ENCODE measurements at places on chromosomes 3 and 15.

- no peak for DNase-seq
Observed at GRCh38 chr3:169846458-169847193, 23.1 kb downstream of the LRRC31 start.

DNA sequence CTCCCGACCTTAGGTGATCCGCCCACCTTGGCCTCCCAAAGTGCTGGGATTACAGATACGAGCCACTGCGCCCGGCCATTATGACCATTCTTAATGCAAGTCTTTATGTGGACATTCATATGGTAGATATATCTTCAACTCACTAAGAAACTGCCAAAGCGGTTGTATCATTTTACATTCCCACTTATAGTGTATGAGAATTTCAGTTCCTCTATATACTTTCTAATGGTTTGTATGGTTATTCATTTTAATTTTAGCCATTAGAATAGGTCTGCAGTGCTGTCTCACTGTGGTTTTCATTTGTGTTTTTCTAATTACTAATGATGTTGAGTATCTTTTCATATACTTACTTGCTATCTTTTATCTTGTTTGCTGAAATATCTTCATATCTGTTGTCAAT is 32.5 kb downstream of the TCF12 start:
- DNase-seq: no peak

GRCh38 chr3:187064210-187065115 is 74.8 kb downstream of the RPL39L start:
- DNase-seq: no peak

DNA sequence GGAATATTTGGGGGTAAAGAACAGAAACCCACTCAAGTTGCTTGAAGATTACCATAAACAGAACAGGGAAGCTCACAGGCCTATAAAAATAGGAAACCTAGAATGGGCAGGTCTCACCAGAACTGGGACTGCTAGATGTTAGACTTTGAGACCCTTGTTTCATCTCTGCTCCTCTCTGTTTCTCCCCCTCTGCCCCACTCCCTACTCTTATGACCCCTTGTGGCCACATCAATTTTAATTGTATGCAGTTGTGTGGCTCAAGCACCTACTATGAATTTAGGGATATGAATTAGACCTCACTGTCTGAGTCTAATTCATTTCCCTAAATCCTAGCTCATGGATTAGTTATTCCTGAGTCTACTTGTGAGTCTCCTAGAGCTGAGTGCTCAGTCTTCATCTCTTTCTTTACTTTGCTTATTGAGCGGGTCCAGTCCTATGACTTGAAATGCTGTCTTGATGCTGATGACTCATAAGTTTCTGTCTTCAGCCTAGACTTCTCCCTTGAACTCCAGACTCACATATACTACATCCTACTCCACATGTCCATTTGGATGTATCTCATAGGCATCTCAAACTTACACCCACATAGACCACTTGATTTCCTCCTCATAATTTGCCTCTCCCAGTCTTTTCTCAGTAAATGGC is 78.7 kb downstream of the ITPR1 start:
- DNase-seq: no peak

GRCh38 chr3:192826214-192827006 is 91.2 kb downstream of the MB21D2 start:
- DNase-seq: no peak

DNA sequence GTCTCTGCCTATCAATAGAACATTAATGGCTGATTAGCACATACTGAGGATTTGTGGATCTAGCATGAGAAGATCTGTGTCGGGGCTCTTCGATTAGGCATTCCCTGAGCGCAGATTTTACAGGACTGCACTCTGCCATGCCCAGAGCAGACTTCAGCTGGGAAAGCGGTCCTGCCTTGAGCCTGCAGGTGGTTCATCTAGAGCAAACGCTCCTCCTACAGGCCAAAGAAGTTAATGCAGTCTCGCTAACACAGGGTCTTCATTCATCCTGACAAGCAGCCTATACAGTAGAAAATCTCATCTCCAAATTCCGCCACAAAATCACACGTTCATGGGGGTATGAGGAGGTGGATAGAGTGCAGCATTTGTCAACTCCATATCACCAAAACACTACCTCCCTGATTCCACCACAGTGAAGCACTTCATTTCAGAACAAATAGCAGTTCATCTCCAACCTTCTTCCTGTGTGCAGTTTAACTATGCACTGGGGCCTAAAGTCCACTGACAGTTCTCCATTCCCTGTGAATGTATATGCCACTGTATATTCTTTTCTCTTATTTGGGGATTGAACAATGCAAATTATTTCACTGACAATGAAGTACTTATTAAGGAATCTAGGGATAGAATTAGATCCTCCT is 405.8 kb downstream of the IGSF11 start:
- DNase-seq: no peak

DNA sequence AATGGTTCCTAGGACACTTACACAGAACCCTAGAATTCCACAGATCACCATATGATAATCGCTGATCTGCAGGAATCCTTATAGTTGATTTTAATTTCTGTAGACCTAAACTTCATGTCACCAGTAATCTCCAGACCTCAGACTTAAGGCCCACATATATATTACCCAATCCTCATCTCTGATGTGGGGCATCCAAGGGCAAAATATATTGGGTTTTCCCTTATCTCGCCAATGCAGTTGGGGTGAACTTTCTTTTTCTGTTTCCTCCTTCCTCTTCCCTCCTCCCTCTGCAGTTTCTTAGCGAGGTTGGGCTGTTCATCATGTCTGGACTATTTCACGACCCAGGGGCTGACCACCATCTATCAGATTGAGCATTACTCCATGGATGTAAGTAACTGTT is 230.2 kb downstream of the P3H2 start:
- DNase-seq: no peak

GRCh38 chr3:190024912-190025311 is 95.8 kb downstream of the P3H2 start:
- DNase-seq: no peak

GRCh38 chr15:69631978-69632377 is 179.4 kb downstream of the RPLP1 start:
- no peak for DNase-seq

GRCh38 chr15:29708519-29708918 is 113.7 kb downstream of the TJP1 start:
- DNase-seq: no peak

GRCh38 chr3:160225176-160226025 is at the start of gene C3orf80:
C3orf80 (plus strand) TSS chr3:160225422; CDS start chr3:160225636, 214 bp downstream.
- peak; percentile 63 for DNase-seq

DNA sequence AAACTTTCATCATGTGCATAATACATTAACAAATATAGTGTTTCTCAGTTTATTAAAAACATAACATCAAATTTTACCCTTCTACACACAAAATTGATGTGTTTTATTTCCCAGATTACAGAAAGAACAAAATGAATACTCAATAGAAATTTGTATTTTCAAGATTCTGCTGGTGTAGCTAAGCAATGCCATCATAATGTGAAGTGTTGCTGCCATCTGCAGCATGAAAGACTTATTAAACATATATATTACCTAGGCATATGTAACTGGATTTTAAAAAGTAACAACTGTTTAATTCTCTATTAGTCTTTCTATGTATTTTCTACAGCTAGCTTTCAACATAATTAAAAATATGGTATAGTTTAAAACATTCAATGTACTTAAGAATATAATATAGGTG is 27.5 kb downstream of the PLSCR5 start:
- DNase-seq: no peak

DNA sequence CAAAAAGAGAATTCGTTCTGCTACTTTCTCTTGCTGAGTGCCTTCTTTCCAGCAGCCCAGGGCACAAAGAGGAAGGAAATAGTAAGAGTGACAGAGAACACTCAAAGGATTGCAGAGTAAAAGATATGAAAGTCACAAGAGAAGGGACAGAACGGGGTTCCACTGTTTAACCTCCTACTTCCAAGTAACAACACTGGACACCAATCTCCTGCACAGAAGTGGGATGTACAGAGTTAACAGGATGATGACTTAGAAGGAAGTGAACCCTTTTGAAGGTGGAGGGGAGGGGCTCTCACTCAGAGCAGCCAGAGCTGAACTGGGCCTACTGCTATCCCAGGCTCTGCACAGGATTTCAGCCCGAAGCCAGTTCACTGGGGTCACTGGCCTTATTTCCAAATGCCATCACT is 130.1 kb upstream of the PRICKLE2 start:
- DNase-seq: no peak

- peak; percentile 62 for DNase-seq
Observed at GRCh38 chr15:48644827-48645557, 517 bp downstream of the FBN1 start.

DNA sequence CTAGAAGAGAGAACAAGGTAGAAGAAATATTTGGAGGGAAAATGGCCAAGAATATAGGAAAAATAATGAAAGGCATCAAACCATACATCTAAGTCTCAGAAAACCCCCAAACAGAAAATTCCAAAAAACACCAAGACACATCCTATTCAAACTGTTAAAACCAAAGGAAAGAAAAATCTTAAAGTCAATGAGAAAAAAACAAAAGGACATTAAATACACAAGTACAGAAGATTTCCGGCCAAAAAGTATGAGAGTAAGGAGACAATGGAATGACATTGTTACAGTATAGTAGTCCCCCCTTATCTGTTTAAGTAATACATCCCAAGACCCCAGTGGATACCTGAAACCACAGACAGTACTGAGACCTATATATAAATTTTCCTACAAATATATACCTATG is 18.8 kb downstream of the CLASP2 start:
- DNase-seq: no peak

- no peak for DNase-seq
Observed at GRCh38 chr3:42353631-42354030, 56.8 kb downstream of the LYZL4 start.

GRCh38 chr3:186454881-186455703 is 89.1 kb downstream of the CRYGS start:
- DNase-seq: no peak

GRCh38 chr15:48890375-48890972 is 12.5 kb downstream of the EID1 start:
- DNase-seq: no peak

DNA sequence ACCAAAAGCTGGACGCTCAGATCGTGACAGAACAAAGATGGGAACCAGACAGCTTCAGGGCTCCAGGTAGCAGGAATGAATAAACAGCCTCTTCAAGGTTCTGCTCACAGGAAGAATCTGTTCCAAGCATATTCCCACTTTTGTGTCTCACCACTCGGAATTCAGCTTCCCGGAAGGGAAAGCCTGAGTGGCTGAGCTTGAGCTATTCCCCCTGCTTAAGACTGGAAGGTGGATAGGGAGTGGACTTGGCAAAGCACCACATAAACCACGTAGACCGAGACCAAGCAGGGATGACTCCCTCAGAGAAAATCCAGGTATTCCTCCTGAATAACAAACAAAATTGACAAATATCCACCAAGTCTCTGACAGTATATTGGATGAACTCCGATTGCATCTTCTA is 180.2 kb upstream of the NR2F2 start:
- no peak for DNase-seq

GRCh38 chr3:3860235-3860634 is 61.0 kb downstream of the LRRN1 start:
- no peak for DNase-seq

GRCh38 chr3:8555725-8556472 is 54.3 kb downstream of the LMCD1 start:
- DNase-seq: no peak

GRCh38 chr3:192844486-192844765 is 73.2 kb downstream of the MB21D2 start:
- DNase-seq: no peak

DNA sequence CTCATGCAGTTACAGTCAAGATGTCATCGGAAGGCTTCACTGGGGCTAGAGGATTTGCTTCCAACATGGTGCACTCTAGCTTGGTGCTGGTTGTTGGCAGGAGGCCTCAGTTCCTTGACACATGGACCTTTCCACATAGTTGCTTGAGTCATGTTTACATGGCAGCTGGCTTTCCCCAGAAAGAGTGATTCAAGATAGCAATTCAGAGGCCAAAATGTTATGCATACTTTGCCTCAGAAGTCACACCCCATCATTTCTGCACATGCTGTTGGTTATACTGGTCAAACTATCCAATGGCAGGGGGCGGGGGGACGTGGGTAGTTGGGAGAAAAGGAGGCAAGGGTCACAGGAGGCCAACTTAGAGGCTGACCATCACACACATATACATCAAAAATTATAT is 58.7 kb downstream of the FOXB1 start:
- DNase-seq: no peak

DNA sequence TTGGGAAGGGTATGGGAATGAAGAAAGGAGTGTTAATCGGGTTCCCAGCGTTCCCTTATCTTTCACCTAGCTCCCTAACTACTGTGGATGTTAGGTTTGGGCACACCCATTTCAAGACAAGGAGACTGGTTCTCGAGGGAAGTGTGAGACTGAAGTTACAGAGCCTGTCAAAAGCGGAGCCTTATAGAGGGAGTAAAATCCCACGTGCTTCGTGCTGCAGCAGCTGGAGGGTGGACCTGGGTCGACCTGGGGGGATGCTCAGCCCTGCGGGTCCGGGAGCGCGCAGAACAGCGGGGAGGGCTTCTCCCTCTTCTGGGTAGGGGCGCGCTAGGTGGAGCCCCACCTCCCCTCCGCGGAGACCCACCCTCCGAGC is 314 bp upstream of the TMED3 start:
- no peak for DNase-seq

GRCh38 chr3:117016378-117016777 is 306.8 kb downstream of the TUSC7 start:
- DNase-seq: no peak

- DNase-seq: no peak
Observed at GRCh38 chr3:124117486-124117885, 125.6 kb upstream of the ROPN1 start.

- DNase-seq: no peak
Observed at GRCh38 chr3:148500881-148501280, 196.8 kb upstream of the AGTR1 start.

GRCh38 chr15:51356983-51357382 is 15.5 kb downstream of the GLDN start:
- no peak for DNase-seq

DNA sequence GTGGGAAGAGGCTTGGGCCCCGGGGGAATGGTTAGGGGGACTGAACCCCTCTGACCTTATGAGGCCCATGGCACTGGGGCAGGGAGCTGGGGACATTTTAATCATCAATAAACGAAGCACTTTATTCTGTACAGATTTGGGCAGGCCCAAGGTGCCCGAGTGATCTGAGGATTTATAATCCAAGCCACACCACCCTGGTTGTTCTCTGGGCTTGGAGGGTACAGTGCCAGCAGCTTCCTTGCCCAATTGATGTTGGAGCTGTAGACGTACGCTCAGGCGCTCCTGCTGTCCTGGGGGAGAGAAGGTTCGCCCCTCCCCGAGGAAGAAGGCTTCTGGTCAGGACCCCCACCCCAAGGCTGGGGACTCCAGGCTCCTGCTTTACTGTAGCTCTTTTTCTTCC is 12.5 kb downstream of the ZBTB47 start:
- DNase-seq: no peak

GRCh38 chr3:24936574-24936973 is 441.9 kb upstream of the THRB start:
- no peak for DNase-seq

- DNase-seq: no peak
Observed at GRCh38 chr3:24582431-24583403, 88.1 kb upstream of the THRB start.

GRCh38 chr3:61928776-61929314 is 367.5 kb downstream of the PTPRG start:
- DNase-seq: no peak

Measured in natural killer cell treated with Interleukin-12 subunit alpha and Interleukin-12 subunit beta and Interleukin-15 and Interleukin-18, amount 100 ng/mL, for 72 hours (primary cell).